ENCODE measurements at places on chromosomes 16 and 17. TPM values are rescaled to one million over a fixed set of nuclear protein-coding genes. Genes with fewer than 3 reads are reported as not detected.

RNF43 gene
- total RNA-seq: not detected

NUPR1 gene
- total RNA-seq: 8.2 TPM

LITAFD gene
- total RNA-seq: not detected

CLN3 gene
- 17.1 TPM for total RNA-seq

CDYL2 gene
- 9.3 TPM for total RNA-seq

HNF1B gene
- not detected for total RNA-seq

SPATA33 gene
- total RNA-seq: 3.5 TPM

SYT17 gene
- total RNA-seq: under 0.01 TPM

TBC1D3G gene
- total RNA-seq: not detected

ITGA2B gene
- under 0.01 TPM for total RNA-seq

MRPL58 gene
- total RNA-seq: 23.7 TPM

All from fibroblast of villous mesenchyme (primary cell).